Thymus (tissue), 14 donors: ENCODE measurements at places on chromosomes 2 and 18.

- DNase-seq, result no peak
These were observed 32.1 kb downstream of the PSMD1 start for GRCh38 chr2:231088754-231089153.

GRCh38 chr2:102110596-102111334 lies 31.8 kb upstream of the IL1R1 start:
- no peak for DNase-seq

DNA sequence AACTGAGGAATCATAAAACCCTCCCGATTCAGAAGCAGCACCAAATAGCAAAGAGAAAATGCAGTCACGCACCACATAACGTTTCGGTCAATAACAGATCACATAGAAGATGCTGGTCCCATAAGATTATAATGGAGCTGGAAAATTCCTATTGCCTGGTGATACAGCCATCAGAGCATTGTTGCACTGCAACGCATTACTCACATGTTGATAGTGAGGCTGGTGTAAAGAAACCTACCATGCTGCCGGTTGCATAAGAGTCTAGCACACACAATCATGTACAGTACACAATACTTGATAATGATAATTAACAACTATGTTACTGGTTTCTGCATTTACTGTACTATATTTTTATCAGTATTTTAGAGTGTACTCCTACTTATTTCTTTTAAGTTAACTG lies 32.5 kb downstream of the RNF152 start:
- DNase-seq, result no peak

DNA sequence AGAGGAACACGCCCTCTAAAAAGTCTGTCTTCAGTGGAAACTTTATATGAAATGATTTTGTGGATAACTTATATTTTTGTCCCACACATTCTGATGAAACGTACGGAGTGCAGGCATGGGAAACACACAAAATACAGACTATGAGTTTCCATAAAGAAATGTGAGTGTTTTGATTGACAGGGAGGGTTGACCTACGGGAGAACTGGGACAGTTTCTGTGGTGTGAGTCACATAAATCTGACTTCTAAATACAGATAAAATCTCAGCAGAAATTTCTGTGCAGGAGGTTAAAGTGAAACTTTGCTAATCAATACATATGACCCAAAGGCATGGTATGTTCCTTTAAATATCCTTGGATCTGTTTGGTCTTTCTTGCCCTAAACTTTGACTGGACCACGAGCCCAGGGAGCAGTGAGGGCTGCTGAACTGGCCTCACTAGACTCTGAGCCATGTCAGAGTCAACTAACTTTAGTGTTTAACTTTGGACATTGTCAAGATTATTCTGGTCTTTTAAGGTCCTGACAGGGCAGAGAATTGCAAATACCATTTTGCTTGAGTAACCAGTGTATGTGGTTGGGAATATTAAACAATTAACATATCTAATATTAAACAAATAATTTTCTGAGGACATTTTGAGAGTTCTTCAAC lies 206.9 kb upstream of the LYPD1 start:
- no peak for DNase-seq

GRCh38 chr2:235170536-235171521 lies 219.0 kb downstream of the SH3BP4 start:
- no peak for DNase-seq

DNA sequence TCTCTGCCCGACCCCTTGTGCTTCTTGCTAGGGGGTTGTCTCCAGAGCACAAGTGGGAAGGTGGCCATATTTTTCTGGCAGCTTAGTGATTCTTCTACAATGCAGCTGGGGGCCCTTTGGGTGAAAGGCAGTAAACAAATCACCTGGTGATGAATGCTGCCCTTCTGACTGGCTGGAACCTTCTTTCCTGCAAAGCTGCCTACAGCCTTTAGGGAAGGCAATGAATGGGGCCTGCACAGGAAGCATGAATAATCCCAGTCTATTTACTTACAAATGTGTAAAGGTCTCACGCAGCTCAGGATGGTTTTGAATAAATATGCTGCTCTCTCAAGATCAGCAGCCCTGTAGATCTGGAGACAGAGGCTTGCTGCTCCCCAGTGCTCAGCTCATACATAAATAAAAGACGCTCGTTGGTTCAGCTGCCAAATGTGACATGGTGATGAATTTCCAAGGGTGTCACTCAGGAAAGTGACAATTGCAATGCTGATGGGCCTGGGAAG lies 289.2 kb downstream of the TDRD15 start:
- DNase-seq, result no peak
